Neural progenitor cell (in vitro differentiated cells): ENCODE measurements at places on chromosomes 7 and 10. TPM values are rescaled to one million over a fixed set of nuclear protein-coding genes. Genes with fewer than 3 reads are reported as not detected.

DNA sequence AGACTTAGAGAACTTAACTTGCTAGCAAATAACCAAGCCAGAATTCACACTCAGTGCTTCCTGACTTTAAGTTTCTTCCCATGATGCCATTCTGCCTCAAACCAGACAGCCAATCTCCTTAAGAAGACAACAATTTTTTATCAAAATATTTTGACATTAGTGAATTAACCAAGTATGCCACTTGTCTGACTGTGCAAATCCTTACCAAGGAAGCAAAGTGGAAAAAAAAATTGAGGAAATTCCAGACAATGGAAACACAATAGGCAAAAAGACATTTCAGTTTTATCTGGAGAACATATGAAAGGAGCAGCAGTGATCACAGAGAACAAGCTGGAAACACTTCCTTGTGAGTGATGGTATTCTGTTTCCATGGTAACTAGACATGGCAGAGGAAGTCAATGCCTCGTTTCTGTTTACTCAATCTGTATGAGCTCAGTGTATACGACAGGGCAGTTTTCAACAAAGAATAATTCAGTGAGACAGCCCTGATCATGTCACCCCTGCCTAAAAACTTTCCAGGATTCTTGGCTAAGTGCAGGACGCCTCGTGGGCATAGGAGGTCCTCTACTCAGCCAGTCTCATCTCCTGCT lies 114.2 kb downstream of the DYNC1I1 start:
- no peak for DNase-seq
- no peaks in the 10 kb centered on the region for H3K27me3 ChIP-seq
- no peak overlapping the region for H3K27ac ChIP-seq

- H3K27me3 ChIP-seq = peaks cover 77% of the 10 kb centered on the region
- H3K36me3 ChIP-seq = no peaks in the 10 kb centered on the region
- H3K4me3 ChIP-seq = peak overlapping the region; percentile 53
- H3K4me1 ChIP-seq = peaks cover 13% of the 10 kb centered on the region
Measured at GRCh38 chr7:1289666-1290025, 57.0 kb downstream of the UNCX start.

- no peak overlapping the region for H3K4me3 ChIP-seq
- H3K36me3 ChIP-seq = no peaks in the 10 kb centered on the region
- DNase-seq = no peak
Measured at GRCh38 chr10:71436268-71437125, 39.8 kb downstream of the CDH23 start.

- H3K4me1 ChIP-seq = no peaks in the 10 kb centered on the region
- H3K36me3 ChIP-seq = no peaks in the 10 kb centered on the region
- H3K4me3 ChIP-seq = no peak overlapping the region
- no peak for DNase-seq
- H3K27ac ChIP-seq = no peak overlapping the region
Measured at GRCh38 chr7:70288781-70289456, 690.6 kb downstream of the AUTS2 start.

GRCh38 chr10:33660329-33660728 lies 325.9 kb upstream of the NRP1 start:
- H3K27ac ChIP-seq = no peak overlapping the region
- peaks cover 11% of the 10 kb centered on the region for H3K4me1 ChIP-seq
- no peaks in the 10 kb centered on the region for H3K27me3 ChIP-seq
- H3K4me3 ChIP-seq = no peak overlapping the region

The ZNF503 gene
- total RNA-seq = 8.3 and 20.9 TPM in 2 replicates

- peak; percentile 14 for DNase-seq
- no peaks in the 10 kb centered on the region for H3K27me3 ChIP-seq
- peaks cover 6% of the 10 kb centered on the region for H3K4me1 ChIP-seq
- H3K4me3 ChIP-seq = no peak overlapping the region
- H3K36me3 ChIP-seq = no peaks in the 10 kb centered on the region
- H3K27ac ChIP-seq = no peak overlapping the region
Measured at GRCh38 chr10:70432101-70432500, 9.4 kb downstream of the NODAL start.

DNA sequence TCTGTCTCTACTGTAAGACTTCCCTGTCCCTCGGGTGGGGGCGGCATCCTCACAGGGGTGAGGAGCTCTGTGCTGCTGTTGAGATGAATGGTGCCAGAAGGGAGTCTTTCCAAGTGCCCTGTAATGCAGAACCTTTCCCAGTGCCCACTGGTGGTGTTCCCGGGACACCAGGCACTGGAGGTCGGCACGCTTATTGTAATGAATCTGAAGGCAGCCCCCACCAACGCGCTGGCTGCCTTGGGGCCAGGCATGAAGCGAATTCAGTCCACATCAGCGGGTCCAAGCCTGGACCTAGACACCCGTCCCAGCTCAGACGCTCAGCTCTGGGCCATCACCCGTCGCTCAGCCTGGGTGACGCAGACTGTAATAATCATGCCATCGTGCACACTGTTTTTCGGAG lies 592.9 kb downstream of the DNAJB6 start:
- no peaks in the 10 kb centered on the region for H3K27me3 ChIP-seq
- no peak overlapping the region for H3K27ac ChIP-seq
- H3K4me1 ChIP-seq = peaks cover 13% of the 10 kb centered on the region
- H3K4me3 ChIP-seq = no peak overlapping the region
- no peak for DNase-seq
- no peaks in the 10 kb centered on the region for H3K36me3 ChIP-seq

DNA sequence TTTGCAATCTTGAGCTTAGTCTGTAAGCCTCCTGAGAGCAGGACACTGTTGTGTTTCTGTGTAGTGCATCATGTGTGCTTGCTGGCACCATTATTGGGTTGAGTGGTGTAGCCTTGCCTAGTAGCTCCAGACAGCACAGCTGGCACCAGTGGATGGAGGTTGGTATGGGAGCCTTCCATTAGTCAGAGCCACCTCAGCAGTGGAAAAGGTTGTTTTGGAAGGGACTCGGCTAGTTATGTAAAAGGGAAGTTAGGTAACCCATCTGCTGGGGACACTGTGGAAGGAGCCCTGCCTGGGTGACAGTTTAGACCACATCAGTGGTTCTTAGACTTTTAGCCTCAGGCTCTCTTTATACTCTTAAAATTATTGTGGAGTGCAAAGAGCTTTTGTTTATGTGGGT lies 16.3 kb downstream of the MINDY4 start:
- H3K4me3 ChIP-seq = no peak overlapping the region
- DNase-seq = no peak
- H3K36me3 ChIP-seq = no peaks in the 10 kb centered on the region
- H3K4me1 ChIP-seq = no peaks in the 10 kb centered on the region

GRCh38 chr10:7033031-7033430 lies 377.8 kb downstream of the SFMBT2 start:
- H3K4me1 ChIP-seq = no peaks in the 10 kb centered on the region
- H3K4me3 ChIP-seq = no peak overlapping the region
- DNase-seq = no peak
- H3K36me3 ChIP-seq = no peaks in the 10 kb centered on the region

DNA sequence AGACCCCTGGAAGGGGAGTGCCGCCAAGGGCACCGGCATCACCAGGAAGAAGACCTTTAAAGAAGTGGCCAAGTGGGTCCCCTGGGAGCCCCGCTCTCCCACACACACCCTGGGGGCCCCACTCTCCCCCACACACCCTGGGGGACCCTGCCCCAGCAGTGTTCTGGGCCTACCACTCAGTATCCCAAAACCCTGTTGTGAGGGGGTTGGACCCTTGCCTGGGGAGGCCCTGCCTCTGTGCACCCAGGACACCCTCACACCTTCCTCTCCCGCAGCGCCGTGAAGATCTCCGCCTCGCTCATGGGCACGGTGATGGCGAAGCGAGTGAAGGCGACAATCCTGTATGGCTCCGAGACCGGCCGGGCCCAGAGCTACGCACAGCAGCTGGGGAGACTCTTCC lies 10.7 kb downstream of the NOS3 start:
- no peak overlapping the region for H3K4me3 ChIP-seq
- no peaks in the 10 kb centered on the region for H3K36me3 ChIP-seq
- no peak for DNase-seq
- no peak overlapping the region for H3K27ac ChIP-seq

DNA sequence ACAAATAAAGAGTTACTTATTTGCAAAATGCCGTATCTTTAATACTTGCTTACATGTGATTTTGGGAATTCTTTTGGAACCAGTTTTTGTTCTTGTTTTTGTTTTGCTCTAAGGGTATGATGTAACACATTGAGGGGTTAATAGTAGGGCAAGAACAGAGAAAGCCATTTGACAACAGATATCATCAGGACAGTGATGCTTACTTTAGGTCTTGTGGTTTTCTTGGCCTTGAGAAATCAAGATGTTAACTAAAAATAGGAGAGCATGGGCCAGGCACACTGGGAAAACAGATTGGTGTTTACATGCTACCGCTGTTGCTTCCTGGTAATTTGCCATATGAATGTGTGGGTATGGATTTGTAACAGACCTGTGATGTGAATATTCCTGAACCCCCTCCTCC lies 3.7 kb downstream of the SAMD8 start:
- H3K4me3 ChIP-seq = no peak overlapping the region
- H3K27ac ChIP-seq = no peak overlapping the region
- H3K27me3 ChIP-seq = no peaks in the 10 kb centered on the region
- no peaks in the 10 kb centered on the region for H3K36me3 ChIP-seq
- no peak for DNase-seq
- H3K4me1 ChIP-seq = peaks cover 10% of the 10 kb centered on the region

- H3K27me3 ChIP-seq = no peaks in the 10 kb centered on the region
- no peaks in the 10 kb centered on the region for H3K36me3 ChIP-seq
- no peaks in the 10 kb centered on the region for H3K4me1 ChIP-seq
Measured at GRCh38 chr10:55500931-55501559, 700.0 kb upstream of the PCDH15 start.

DNA sequence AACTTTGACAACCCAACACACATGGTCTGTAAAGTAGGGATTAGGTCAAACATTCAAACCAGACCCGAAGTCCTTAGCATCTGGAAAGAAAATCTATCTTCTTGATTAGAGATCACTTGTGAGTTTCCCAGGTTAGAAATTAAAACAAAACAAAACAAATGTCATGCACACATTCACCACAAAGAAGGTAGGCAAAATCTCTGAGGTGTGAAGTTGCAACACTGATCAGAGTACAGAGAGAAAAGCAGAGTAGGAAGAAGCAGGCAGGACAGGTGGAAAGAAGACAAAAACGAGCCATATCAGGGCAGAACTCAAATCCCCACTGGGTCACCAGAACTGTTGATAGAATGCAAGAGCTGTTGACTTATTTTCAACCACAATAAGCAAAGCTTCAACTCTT lies 102.8 kb upstream of the THSD7A start:
- no peaks in the 10 kb centered on the region for H3K27me3 ChIP-seq
- DNase-seq = no peak
- no peaks in the 10 kb centered on the region for H3K4me1 ChIP-seq
- no peak overlapping the region for H3K27ac ChIP-seq
- no peak overlapping the region for H3K4me3 ChIP-seq
- H3K36me3 ChIP-seq = no peaks in the 10 kb centered on the region

The PARD3 gene
- total RNA-seq = 55.3 and 58.7 TPM in 2 replicates

DNA sequence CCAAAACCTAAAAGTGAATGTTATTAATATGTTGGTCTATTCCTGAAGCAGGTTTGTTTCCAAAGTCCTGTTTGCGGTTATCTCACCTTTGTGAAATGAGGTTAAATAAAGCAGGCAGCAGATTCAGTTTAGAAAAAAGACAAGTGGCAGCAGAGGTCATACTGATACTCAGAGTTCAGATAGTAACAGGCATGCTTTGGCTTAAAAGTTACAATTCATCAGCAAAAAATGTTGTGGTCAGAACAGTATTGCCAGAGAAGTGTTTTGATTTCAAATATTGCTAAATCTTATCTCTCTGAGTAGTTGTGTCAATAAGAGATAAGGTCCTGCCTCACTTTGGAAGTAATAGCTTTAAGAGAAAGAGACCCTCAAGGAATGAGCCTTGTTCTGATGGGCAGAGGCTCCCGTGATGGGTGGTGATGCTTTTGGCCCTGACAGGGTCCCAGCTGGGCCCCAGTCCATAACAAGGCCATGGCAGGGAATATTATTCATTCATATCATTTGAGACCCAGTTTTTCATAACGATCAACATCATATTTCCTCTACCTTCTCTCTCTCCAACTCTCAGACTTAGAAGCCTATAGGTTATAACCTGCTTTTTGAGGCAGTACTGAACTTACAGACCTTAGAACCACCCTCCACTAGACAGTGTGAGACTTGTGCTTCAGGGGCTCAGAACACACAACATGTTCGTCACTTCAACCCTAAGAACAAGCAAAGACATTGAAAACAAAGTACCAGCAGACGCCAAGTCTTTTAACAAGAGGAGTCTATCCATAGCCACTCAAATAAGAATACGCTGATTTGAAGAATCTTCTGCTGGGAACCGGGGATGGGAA lies 58.5 kb upstream of the AHR start:
- H3K27ac ChIP-seq = no peak overlapping the region
- H3K36me3 ChIP-seq = no peaks in the 10 kb centered on the region
- no peaks in the 10 kb centered on the region for H3K27me3 ChIP-seq

DNA sequence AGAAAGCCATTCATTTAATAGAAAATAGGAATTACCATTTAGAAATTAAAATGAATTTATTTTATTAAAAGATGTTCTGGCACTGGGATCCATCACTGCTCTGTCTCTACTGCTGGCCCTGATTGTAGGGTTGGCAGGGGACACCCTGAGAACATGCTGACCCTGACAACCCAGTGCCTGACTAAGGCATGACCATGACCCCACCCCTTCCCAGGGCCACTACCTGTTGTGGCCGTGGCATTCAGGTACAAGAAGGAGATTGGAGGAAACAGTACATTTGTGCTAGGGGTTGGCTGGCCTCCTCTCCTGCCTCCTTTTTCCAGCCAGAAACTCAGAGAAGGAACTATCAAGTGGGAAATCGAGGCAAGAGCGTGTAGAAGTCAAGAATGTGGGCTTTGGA lies 197.0 kb upstream of the ZMIZ1 start:
- H3K4me1 ChIP-seq = peaks cover 21% of the 10 kb centered on the region
- H3K36me3 ChIP-seq = no peaks in the 10 kb centered on the region
- no peak overlapping the region for H3K27ac ChIP-seq
- no peaks in the 10 kb centered on the region for H3K27me3 ChIP-seq
- DNase-seq = no peak

- H3K27me3 ChIP-seq = no peaks in the 10 kb centered on the region
- no peaks in the 10 kb centered on the region for H3K4me1 ChIP-seq
- H3K36me3 ChIP-seq = no peaks in the 10 kb centered on the region
- no peak overlapping the region for H3K4me3 ChIP-seq
Measured at GRCh38 chr7:38360776-38361175, 87.3 kb upstream of the TARP start.

The PRLHR gene
- total RNA-seq = not detected in 2 replicates

The ABCB4 gene
- total RNA-seq = 0.30 and 0.50 TPM in 2 replicates

DNA sequence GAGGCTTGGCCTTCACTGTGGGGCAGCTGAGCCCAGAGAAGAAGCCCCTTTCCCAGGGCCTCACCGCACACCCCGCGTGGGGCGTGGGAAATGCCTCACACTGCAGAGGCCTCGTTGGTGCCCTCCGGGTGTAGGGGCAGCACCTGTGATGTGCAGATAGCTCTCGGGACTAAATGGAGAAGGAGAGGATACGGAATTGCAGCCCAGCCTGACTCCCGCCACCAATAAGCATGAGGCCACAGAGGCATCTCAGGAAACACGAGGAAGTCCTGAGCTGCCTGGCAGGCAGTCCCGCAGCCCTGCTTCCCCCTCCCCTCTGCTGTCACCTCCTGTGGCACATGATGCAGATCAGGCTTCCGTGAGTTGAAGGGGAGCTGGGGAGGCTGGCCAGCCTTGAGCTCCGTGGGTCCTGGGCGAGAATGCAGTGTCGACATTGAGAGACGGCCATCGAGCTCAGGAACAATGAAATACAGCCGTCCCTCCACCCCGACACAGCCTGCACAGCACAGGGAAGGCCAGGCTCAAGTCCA lies 59.6 kb upstream of the PPP2R2D start:
- H3K27me3 ChIP-seq = no peaks in the 10 kb centered on the region
- H3K4me1 ChIP-seq = no peaks in the 10 kb centered on the region
- no peaks in the 10 kb centered on the region for H3K36me3 ChIP-seq

GRCh38 chr7:4245866-4246470 lies 436.1 kb upstream of the FOXK1 start:
- H3K4me1 ChIP-seq = peaks cover 4% of the 10 kb centered on the region
- peak; percentile 46 for DNase-seq
- no peak overlapping the region for H3K27ac ChIP-seq
- H3K4me3 ChIP-seq = no peak overlapping the region
- no peaks in the 10 kb centered on the region for H3K36me3 ChIP-seq

The ASB13 gene
- total RNA-seq = 15.0 and 18.1 TPM in 2 replicates
